Hindlimb muscle (tissue), 1 donor: ENCODE measurements at places on chromosomes 5 and 9.
A peak's percentile ranks its signal among the peaks of the same experiment; 100 is the strongest.

DNA sequence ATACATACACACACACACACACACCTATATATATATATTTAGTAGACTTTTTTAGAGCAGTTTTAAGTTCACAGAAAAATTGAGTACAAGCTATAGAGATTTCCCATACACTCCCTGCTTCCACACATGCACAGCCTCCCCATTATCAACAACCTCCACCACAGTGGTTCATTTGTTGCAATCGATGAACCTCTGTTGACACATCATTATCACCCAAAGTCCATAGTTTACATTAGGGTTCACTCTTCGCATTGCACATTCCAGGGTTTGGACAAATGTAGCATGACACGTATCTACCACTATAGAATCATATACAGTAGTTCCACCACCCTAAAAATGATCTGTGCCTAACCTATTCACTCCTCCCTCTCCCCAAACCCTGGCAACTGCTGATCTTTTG, 111.0 kb downstream of the PPP2R2B start:
- no peak for DNase-seq

- DNase-seq = no peak
Observed at GRCh38 chr9:123102375-123103113, 69.1 kb downstream of the GPR21 start.

- DNase-seq = no peak
Observed at GRCh38 chr5:139739150-139739974, 56.2 kb upstream of the PSD2 start.

- DNase-seq = no peak
Observed at GRCh38 chr9:91803151-91803940, 146.7 kb downstream of the ROR2 start.

GRCh38 chr9:33263131-33264002, 1.1 kb downstream of the BAG1 start:
- DNase-seq = peak; percentile 18

DNA sequence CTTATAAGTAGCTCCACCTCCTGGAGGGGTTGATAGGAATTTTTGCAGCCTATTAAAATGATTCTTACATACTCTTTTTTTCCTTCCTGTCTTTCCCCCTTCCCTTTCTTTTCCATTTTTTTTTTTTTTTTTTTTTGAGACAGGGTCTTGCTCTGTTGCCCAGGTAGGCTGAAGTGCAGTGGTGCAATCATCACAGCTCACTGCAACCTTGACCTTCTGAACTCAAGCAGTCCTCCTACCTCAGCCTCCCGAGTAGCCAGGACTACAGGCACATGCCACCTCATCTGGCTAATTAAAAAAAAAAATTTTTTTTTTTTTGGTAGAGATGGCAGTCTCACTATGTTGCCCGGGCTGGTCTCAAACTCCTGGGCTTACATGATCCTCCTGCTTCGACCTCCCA, 4.3 kb upstream of the TBC1D2 start:
- DNase-seq = no peak
